ENCODE measurements at places on chromosomes 13 and 19. TPM values are rescaled to one million over a fixed set of nuclear protein-coding genes. Genes with fewer than 3 reads are reported as not detected.

DNA sequence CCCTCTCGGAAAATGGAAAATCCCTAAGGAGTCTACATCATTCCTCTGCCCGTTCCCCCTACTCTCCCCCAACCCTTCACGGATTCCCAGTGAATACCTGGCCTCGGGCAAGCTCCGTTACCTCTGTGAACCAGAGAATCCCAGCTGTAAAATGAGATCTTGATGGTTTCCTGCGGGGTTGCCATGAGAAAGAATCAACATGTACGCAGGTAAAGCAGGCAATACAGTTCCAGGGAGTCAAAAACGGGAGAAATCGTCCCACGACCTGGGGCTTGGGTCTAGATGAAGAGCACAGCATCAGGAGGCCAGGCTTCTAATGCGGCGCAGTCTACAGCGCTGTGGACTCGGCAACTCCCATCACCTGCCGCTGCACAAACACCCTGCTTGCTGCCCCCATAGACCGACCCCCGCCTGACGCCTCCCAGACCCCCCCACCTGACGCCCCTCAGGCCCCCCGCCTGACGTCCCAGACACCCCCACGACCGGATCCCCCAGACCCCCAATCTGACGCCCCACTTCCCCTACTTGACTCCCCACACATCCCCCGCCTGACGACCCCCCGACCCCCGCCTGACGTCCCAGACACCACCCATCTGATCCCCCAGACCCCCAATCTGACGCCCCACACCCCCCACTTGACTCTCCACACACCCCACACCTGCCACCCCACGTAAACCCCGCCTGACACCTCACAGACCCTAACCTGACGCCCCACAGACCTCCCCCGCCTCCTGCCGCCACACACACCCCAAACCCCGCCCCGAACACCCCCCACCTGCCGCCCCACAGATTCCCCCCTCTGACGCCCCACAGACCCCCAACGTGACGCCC lies 680 bp downstream of the LIG4 start:
- peak; percentile 47 for DNase-seq

DNA sequence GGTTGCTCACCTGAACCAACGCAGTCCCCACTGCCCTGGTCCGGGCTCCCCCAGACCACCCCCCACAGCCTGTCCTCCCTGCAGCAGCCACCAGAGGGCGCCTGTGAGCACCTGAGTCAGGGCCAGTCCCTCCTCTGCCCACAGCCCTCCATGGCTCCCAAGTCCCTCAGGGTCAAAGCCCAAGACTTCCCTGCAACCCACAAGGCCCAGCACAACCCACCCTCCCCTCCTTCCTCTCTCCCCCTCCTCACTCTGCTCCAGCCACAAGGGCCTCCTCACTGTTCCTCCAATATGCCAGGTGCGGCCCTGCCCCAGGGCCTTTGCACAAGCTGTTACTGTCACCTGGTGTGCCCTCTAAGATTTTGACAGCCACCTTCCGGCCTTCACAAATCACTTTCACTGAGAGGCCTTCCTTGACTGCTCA lies 10.9 kb downstream of the GNA15 start:
- no peak for DNase-seq

NDUFB7 gene
- 445 TPM for polyA plus RNA-seq

DNA sequence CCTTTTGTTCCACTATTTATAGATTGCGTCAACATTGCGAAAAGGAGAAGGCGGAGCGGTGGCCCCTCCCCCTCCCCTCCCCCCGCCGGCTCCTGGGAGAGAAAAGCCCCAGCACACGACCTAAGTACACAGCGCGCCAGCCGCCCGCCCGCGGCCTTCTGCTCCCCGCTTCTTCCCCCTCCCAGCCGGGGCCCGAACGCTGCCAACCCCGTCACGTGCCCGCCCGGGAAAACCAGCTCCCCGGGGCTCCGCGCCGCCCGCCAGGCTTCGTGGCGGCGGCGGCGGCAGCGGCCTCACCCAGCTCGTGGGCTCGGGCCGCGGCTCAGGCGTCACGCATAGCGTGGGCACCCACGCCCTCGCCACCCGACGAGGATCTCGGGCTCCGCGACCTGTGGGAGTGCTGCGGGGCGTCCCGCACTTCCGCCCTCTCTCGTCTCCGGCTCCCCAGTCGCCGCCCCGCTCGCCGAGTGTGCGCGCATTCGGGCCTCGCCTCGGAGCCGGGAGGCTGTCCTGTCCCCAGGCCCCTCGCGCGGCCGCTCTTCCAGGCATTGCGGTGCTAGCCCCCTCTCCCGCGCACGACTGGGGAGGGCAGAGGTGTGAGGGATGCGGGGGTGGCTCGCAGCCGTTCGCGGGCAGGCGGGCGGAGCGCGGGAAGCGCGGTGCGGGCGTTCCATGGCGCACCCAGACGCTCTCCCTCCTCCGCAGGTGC lies 110.5 kb downstream of the KCNRG start:
- peak; percentile 96 for DNase-seq

DNA sequence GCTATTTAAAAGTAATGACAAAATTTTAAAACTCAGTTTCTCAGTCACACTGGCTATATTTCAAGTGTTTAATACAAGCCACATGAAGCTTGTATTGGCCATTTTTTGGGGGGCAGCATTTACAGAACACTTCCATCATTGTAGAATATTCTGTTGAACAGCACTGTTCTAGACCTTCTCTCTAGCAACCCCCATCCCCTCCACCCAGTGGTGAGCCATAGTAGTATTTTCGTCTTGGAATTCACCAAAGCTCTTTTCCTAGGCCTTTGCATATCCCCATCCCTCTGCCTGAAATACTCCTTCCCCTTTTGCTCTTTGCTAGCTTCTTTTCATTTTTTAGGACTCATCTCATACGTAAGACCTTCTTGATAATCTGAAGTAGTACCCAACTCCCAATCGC lies 99.5 kb downstream of the ZC3H13 start:
- no peak for DNase-seq

CCDC8 gene
- 92.9 TPM for polyA plus RNA-seq

DNA sequence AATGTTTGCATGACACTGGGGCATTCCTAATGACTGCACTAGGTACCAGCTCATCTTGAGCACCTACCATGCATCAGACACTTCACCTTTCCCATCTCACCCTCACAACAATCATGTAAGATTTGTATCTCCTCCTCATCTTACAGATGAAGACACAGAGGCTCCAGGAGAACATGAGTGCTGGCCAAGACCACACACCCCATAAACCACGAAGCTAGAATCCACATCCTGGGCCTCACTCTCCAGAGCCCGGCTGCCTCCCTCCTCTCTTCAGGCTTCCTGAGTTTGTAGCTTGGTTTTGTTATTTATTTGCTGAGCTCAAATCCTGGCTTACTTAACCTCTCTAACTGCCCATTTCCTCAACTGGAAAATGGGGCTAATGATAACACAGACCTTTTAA lies 25.9 kb downstream of the FAM216B start:
- DNase-seq, result no peak

UBL3 gene
- 19.2 TPM for polyA plus RNA-seq

CEACAM21 gene
- 2.2 TPM for polyA plus RNA-seq

DNA sequence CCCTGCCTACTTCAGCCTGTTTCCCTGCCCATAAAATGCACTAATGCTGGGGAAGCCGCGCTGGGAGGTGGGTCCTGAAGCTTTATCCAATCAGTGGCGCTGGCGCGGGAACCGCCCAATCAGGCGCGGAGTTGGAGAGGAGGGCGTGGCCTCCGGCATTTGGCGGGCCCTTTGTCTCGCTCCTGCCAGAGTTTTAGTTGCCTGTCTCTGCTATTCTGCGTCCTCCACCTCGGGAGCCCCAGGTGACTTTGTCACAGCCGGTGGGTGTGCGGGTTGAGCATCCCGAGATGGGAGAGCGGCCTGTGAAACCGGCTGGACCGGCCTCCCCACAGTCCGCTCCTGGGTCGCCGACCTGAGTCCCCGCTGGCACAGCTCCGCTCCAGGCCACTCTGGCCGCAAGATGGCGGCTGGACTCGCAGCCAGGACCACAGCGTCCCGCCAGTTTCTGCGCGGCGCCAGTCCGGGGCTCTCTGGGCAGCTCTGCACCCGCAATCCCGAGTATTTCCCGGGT lies 30.7 kb upstream of the ZNF429 start:
- peak; percentile 92 for DNase-seq

- DNase-seq, result peak; percentile 77
These were observed at the start of gene DMPK for GRCh38 chr19:45782162-45782691. Gene DMPK (minus strand): TSS chr19:45782490. CDS start chr19:45782352, 138 bp downstream.

DNA sequence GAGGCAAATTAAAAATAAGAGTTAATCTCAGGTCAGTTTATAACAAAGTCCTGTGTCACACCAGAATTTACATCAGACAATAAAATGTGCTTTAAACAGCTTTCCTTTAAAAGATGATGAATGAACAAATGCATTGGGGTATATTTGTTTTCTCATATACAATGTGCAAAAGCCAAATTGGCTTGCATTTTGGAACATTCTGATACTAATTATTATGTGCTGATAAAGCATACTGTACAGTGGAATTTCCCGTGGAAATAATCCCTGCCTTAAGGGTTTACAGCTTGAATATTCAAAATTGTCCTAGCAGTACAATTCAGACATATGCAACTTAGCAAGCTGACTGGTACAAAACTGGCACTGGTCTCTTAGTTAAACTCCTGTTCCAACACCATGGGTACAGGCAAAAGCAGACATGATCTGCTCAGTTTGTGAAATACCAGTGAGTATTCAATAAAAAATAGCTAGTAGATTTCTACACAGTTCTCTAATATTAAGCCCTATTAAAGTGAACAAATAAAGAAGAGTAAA lies 373.4 kb downstream of the SLITRK1 start:
- DNase-seq, result no peak

DNA sequence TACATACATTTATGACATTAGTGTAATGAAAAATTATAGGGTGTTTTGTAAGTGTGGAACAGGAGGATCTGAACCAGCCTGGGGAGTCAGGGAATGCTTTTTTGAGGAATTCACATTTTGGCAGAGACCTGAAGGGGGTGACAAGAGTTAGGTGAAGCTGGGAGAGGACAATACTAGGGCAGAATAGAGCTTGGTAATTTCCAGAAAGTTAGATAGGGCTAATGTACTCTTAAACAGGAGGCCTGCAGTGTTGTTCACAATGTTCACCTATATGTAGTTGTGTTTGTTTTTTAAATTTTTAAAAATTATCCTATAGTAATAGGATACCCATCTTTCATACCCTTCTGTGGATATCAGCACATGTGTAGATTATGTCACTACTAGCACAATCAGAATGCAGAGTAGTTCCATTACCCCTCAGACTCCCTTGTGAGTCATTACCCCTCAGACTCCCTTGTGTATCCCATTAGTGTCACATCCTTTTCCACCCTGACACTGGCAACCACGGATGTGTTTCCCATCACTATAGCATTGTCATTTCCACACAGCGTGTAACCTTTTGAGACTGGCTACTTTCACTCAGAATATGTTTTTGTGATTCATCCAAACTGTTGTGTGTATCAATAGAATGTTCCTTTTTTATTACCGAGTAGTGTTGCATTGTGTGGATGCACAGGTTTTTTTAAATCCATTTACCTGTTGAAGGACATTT lies 43.1 kb downstream of the PCCA start:
- peak; percentile 77 for DNase-seq

SERTAD1 gene
- polyA plus RNA-seq, result 18.2 TPM

- DNase-seq, result no peak
These were observed 11.1 kb upstream of the NUP62 start for GRCh38 chr19:49940482-49940791.

NKPD1 gene
- 1.0 TPM for polyA plus RNA-seq

AP1M2 gene
- polyA plus RNA-seq, result 0.28 TPM

GRCh38 chr19:19429361-19429760 lies 23.9 kb downstream of the GATAD2A start:
- no peak for DNase-seq

DNA sequence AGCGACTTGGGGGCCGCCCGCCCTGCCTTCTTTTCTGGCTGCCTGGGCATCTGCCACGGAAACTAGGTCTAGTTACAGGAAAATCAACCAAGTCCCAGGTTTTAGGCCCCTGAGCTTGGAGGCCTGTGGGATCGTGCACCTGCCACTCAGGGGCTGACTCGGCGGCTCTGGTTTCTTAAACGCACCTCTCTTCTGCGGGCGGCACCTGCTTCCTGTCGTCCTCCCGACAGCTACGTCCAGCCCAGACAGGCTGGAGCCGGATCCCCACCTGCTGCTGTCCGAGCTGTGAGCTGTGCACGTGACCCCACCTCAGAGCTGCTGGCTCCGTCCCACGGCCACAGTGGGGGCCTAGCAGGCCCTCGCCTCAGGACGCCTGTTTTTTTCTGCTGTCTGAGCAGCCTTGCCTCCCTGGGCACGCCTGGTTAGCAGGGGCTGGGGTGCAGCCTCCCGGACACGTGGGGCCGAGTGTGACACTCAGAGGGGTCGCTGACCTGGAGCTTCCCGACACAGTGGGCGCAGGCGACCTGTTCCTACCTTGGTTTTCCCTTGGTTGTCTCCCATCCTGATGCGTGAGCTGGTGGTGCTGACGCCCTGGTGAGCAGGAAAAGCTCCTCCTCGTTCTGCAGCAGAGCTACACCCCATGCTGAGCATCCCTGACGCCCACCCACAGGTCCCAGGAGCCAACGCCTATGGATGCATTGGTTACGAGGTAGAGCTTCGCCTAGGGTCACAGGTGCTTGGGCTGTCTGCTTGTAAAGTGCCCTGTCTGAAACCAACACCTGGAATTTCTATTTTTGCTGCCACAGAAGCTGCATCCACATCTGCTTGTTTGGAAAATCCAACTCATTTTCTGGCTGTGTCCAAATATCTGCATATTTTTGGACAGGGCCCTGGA lies 17.5 kb downstream of the TMEM255B start:
- no peak for DNase-seq

- no peak for DNase-seq
These were observed 206.1 kb downstream of the DNAJC15 start for GRCh38 chr13:43229506-43229905.

GRCh38 chr13:79660361-79660760 lies 179.4 kb downstream of the NDFIP2 start:
- DNase-seq, result no peak

- DNase-seq, result no peak
These were observed 6.7 kb upstream of the UBL3 start for GRCh38 chr13:29857085-29857484.

B3GNT8 gene
- polyA plus RNA-seq, result 4.8 TPM

DNA sequence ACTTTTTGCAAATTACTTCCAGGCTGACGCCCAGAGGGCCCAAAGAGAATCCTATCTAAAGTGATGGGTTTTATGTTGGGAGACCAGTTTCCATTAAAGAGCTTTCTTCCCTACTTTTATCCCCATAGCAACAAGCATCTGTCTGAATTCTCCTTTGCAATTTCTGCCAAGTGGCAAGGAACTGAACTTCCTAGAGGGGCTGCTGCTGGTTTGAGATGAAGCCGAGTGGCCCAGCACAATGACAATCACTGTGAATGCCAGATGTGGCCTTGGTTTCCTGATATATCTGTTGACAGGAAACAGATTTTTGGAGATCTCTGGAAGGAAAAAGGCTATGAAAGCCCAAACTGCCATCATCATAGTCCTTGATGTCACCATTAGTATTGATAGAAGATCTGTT lies 198.6 kb downstream of the OXGR1 start:
- no peak for DNase-seq

DNA sequence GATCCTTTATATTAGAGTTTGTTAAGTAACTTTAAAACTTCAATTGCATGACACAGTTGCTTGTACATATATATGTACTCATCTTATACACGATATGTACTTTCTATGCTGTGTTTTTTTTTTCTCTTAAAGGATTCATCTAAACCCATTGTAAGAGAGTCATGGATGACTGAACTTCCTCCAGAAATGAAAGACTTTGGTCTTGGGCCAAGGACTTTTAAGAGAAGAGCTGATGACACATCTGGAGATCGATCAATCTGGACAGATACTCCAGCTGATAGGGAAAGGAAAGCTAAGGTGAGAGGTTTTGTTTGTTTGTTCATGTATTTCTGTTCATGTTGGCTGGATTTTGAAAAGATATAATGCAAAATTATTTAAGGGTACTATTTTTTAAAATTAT lies 26.0 kb downstream of the GPALPP1 start:
- DNase-seq, result no peak

ICAM4 gene
- polyA plus RNA-seq, result 19.0 TPM

- DNase-seq, result no peak
These were observed 13.5 kb downstream of the OR10H4 start for GRCh38 chr19:15962319-15962718.

Measured in cardiac muscle cell (in vitro differentiated cells and primary cell).